ENCODE measurements at places on chromosomes 3 and 15.

GRCh38 chr3:180860180-180860858 lies 52.2 kb upstream of the FXR1 start:
- DNase-seq = no peak

DNA sequence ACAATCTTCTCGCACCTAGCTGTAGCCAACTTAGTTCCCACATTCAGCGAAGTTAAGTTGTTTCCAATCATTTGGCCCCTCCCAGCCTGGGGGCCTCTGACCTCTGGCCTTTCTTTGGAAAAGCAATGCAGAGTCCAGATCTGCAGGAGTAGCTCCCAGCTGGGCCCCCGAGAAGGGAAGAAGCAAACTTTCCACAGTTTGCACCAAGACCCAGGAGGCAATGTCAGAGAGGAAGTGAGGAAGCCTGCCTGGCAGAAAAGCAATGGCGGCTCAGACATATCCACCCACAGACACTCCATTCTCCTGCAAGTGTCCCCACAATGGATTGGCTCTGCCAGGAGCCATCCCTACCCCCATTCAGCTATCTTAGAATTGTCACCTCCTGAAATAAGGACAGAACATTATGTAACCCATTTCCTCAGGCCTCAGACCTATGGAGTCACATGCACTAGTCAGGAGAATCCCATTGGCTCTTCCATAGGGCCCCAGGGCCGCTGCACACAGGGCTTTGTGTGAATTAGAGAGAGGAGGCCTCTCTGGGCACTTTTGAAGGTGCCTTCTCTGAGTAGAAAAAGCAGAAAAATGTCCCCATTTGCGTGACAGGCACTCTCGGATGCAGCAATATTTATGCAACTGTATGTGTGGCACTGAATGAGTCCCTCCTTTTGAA lies 3.0 kb upstream of the BUB1B start:
- no peak for DNase-seq

GRCh38 chr3:17833786-17834559 lies 91.5 kb upstream of the TBC1D5 start:
- DNase-seq = no peak

- DNase-seq = no peak
Measured at GRCh38 chr3:96865605-96866004, 51.2 kb downstream of the EPHA6 start.
